ENCODE measurements at places on chromosomes 7 and 10.

DNA sequence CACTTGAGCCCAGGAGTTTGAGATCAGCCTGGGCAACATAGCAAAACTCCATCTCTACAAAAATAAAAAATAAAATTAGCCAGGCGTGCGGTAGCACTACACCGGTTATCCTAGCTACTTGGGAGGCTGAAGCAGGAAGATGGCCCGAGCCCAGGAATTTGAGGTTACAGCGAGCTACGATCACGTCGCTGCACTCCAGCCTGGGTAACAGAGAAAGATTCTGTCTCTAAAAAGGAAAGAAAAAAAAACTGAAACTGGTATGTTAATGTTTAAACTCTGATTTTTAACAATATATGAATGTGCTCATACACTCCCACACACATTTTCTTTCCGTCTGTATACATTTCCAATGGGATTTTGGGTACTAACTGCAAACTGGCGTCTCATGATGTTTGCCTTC, 140.6 kb upstream of the KMT2E start:
- no peak for DNase-seq

DNA sequence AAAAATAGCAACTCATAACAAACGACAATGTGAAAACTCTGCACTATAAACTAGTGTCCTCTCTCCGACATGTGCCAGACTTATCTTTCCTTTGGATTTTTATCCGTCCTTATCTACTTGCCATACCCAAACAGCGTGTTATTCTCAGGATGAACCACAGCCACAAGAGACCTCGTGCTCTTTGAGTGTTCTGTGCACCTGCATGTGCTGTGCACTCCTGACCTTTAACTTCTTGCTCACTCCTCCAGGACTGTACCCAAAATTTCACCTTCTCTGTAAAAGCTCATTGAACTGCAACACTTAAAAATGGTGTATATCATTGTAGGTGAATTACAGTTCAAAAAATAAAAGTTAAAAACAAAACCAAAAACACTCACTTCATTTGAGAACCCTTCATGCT, 58.0 kb upstream of the SLC35G1 start:
- no peak for DNase-seq

- no peak for DNase-seq
Measured at GRCh38 chr10:104232613-104233102, 494 bp upstream of the CFAP43 start.

DNA sequence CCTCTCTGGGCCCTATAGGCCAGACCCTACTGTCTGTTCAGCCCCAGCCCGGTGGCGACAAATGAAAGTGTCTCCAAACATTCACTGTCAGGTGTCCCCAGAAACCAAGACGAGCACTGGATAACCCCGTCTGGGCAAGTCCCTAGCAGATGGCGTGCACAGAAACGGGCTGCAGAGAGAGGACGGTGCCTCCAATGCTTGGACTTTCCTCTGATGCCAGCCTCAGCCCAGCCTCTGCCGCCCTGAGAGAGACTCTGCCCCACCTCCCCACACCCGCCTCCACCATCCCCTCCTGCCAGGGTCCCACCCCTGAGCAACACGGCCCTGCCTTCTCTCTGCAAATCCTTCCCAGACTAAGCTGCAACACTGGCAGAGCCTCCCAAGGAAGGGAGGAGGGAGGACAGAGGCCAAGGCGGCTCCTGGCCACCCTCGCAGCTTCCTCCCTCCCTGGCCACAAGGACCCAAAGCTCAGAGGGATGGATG, 7.4 kb upstream of the LFNG start:
- no peak for DNase-seq

DNA sequence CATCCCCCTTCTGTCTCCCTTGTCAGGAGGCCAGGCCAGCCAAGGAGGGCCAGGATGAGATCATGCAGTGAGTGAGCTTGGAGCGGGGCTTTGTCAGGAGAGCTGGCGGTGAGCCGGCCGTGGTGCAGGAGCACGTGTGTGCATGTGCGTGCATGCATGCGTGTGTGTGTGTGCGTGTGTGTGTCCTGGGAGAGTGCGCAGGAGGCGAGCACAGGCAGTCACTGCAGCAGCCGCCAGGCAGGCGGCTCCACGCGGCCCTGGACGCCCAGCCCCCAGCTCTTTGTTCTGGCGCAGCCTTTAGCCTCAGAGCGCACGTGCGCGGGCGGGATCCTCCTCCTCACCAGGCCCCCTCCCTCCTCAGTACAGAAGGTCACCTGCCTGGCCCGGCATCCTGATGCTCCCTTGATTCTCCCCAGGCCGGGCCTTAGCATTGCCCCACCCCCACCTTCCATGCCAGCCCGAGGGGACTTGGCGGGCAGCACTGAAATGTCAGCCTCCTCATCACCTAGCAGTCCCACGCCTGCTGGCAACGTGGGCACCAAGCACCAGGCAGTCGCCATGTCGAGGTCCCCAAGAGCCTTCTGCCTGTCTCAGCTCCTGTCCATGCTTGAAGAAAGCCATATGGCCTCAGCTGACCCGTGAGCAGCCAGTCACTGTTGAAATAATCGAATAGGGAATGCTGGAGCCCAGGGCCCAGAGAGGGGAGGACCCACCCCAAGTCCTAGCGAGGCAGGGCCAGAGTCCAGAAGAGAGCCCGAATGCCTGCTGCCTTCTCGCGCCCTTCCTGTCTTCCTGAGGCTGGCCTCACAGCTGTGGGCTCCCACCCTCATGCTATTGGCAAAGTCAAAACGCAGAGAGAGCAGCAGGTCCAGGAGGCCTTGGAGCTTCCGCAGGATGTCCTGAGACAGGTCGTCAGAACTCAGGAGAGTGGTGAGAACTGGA, 125.9 kb upstream of the PPIF start:
- peak; percentile 83 for DNase-seq

GRCh38 chr10:31908157-31908556, 20.5 kb downstream of the ARHGAP12 start:
- DNase-seq, result no peak
